ENCODE measurements at places on chromosomes 2 and 18.

GRCh38 chr18:2219706-2220105 lies 351.6 kb downstream of the METTL4 start:
- DNase-seq = no peak

DNA sequence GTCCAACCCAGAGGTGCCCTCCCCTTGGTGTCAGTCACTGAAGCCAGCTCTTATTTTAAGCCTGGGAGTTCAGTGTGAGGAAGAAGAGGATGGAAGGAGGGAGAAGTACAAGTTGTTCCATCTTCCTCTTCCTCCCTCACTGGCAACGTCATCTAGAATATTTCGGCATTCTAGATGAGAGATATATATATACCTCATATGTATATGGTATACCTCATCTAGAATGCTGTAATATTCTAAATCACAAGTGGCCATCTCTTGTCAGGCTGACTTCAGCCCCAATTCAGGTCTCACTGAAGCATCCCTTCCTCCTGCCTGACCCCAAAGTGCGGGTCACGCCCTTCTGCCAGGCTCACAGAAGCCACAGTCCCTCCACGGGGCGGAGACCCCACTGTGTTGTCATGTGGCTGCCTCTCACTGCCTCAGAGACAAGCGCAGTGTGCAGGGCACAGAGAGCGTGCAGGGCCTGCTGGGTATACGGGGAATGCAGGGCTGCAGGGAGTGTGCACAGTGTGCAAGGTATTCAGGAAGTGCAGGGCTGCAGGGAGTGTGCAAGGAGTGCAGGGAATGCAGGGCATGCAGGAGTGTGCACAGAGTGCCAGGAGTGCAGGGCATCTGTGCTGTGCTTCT lies 32.8 kb upstream of the B3GNT7 start:
- no peak for DNase-seq

- no peak for DNase-seq
Measured at GRCh38 chr18:6561420-6561861, 146.7 kb upstream of the L3MBTL4 start.

DNA sequence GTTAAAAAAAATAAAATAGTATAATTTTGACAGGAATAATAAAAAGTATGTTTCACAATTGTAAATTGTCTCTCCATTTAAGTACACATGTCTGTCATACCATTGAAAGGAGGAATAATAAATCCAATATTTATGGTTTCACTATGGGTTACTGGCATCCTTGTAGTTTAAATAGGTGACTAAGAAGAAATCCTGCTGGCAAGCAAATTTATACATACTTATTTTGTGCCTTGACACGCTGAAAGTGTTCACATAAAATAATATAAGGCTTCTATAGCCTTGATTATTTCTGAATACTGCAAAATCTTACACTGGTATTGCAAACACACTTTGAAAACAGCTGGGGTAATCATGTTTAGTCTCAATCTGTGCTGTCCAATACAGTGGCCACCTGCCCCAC lies 138.3 kb upstream of the ETAA1 start:
- DNase-seq = no peak

DNA sequence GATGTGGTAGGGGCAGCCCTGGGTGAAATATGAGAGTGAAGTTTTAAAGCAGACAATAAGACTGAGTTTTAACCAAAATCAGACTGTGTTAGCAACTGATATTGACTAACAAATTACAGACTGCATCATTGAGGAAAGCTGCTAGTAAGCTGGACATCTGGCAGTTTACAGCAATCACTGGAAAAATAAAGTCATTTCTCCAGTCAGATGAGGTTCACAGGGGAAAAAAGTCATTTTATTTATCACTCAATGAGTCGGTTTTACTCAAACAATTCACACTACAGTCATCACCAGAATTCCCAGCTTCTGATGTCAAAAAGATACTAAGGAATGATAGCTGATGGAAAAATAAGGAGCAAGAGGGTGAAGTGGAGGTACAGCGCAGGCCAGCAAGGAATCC lies 10.5 kb upstream of the TMEM177 start:
- DNase-seq = no peak

All from CD4-positive, CD25-positive, alpha-beta regulatory T cell (primary cell).